Fibroblast of the aortic adventitia (primary cell): ENCODE measurements at places on chromosomes 2 and 18. TPM values are rescaled to one million over a fixed set of nuclear protein-coding genes. Genes with fewer than 3 reads are reported as not detected.

- no peak for DNase-seq
Observed at GRCh38 chr2:100741880-100742276, 78.1 kb upstream of the NPAS2 start.

GRCh38 chr2:120433816-120434290 is 87.9 kb downstream of the INHBB start:
- DNase-seq, result no peak

- no peak for DNase-seq
Observed at GRCh38 chr2:127657232-127657595, 11.3 kb downstream of the GPR17 start.

DNA sequence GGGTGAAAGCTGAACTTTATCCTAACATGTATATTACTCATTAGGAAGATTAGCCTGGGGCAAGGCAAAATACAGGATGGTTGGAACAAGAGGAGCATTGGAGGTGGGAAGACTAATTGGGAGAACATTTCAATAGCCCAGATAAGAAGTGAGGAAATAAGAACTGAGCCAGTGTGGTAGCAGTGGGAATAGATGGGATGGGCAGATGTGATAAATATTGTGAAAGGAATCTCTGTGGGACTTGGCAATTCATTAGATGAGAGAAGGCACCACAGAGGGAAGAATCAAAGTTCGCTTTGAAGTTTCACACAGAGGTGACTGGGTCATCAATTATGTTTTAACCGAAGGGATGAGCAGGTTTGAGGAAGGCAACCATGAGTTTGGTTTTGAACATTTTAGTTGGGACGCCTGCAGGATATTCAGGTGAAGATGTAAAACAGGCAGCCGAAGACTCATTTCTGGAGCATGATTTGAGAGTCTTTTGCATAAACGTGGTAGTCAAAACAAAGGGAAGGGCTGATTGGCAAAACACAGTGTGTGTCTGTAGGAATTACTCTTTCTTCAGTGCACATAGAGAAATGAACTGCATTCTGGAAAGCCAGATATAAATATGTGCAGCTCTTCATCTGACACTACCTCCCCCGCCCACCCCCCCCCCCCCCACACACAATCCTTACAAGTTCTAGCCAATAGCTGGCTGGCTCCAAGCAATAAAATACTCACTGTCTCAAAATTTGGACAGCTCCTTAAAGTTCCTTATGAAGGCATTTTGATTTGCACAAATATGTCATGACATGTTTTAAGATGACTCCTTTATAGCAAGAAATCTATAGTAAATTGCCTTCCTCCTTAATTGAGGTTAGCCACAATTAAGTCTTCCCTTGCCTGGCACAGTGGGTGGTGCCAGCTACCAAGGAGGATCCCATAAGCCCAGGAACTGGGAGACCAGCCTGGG is 1.9 kb upstream of the SLC1A4 start:
- DNase-seq, result peak; percentile 45

- no peak for DNase-seq
Observed at GRCh38 chr18:78622907-78623541, 356.6 kb upstream of the SALL3 start.

DNA sequence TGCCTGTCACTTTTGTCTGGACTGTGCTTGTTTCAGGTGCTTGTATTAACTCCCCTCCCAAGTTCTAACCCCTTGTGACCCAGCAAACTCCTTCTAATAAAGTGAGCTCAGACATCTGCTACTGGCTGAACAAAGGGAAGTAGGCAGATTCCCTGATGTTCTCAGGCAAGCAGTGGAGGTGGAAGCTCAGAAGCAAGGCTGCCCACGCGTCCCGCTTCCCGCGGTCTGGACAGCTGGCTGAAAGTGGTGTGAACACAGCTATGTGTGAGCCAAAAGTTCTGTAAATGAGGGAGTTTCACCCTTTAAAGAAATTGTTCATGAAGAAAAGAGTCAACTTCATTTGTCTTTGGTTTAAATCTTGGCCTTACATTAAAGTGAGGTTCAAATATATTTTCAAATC is 40.0 kb downstream of the NAPG start:
- no peak for DNase-seq

SIX2 gene
- total RNA-seq, result 2.9 and 8.3 TPM in 2 replicates

DNA sequence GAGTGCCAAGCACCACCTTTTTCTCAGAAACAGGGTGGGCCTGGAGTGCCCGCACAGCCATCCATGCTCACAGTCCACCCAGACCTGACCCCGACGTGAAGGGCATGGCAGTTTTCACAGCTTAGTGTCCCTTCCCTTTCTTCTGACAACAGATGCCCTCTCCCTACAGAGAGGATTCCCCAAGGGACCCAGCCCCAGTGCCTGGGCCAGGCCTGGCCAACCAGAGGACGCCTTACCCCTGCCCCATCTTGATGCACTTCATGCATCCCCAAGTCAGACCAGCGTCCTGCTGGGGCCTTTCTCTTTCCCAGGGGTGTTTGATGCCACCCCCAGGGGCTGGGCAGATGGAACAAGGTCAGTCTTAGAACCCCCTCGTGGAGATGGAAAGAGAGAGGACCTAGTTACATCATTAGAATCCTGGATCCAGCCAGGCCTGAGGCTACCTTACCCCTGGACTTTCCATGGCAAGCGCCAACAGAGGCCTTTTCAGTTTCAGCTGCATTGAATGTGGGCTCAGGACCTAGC is 3.8 kb downstream of the ANKMY1 start:
- DNase-seq, result no peak

GRCh38 chr2:43421194-43421593 is 174.6 kb downstream of the THADA start:
- no peak for DNase-seq

GRCh38 chr2:23386339-23387220 is 1.6 kb downstream of the KLHL29 start:
- no peak for DNase-seq
